ENCODE measurements at places on chromosomes 11 and 22. TPM values are rescaled to one million over a fixed set of nuclear protein-coding genes. Genes with fewer than 3 reads are reported as not detected.

GRCh38 chr11:129861702-129862522, 33.5 kb downstream of the NFRKB start:
- DNase-seq = peak; percentile 80

DNA sequence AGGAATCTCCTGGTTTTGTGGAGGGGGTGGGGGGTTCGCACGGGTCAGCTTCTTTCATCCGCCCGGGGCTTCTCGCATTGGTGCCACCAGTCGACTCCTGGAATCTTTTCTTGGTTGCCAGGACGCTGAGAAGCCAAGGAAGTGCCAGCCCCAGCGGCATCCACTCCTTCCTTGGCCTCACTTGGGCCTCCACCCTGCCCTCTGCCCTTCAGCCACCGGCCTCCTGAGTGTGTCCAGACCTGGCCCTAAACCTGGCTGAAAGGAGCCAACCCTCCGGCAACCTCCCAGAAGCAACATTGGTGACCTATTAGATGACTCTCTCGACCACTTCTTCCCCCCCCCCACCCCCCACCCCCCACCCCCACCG, 518 bp upstream of the GALNT18 start:
- DNase-seq = no peak

The TRIM49 gene
- total RNA-seq = not detected

The NAALAD2 gene
- total RNA-seq = not detected

GRCh38 chr22:47011131-47011858, 248.8 kb downstream of the TBC1D22A start:
- DNase-seq = no peak

GRCh38 chr11:108873941-108874340, 209.1 kb downstream of the DDX10 start:
- no peak for DNase-seq

DNA sequence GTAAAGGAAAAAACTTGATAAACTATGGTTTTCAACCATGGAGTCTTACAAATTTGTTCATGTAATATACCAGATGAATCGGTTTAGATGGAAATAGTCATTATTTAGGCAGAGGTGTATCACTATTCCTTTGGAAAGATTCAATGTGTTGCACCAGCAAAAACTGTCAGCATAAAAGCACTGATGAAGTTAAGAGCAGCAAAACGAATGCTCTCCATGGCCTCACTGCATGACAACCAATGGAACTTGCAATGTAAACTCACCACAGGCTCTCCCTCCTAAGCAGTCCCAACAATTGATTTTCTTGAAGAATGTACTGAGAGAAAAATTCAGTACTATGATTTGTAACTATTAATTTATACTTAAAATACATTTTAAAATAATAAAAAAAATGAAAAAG, 139.9 kb downstream of the FCHSD2 start:
- no peak for DNase-seq

The MCM5 gene
- 72.8 TPM for total RNA-seq

DNA sequence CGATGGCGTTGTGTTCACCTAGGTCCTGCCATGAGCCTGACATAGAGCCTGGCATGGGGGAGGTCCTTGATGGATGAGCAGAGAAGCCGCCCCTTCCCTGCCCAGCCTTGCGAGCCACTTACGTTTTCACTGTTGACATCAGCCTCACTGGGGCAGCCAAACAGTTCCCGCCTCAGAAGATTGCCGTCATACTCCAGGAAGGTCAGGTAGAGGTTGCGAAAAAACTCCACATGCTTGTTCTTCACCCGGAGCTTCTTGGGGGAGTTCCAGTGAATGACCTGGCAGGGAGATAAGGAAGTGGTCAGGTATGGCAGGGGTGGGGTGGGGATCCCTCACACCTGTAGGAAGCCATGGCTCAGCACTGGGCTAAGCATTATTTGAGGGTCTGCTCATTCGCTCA, 279.3 kb upstream of the SYN3 start:
- DNase-seq = no peak

- DNase-seq = no peak
Observed at GRCh38 chr22:47558828-47559700, 796.6 kb downstream of the TBC1D22A start.
